ENCODE measurements at places on chromosomes 6 and 20.

DNA sequence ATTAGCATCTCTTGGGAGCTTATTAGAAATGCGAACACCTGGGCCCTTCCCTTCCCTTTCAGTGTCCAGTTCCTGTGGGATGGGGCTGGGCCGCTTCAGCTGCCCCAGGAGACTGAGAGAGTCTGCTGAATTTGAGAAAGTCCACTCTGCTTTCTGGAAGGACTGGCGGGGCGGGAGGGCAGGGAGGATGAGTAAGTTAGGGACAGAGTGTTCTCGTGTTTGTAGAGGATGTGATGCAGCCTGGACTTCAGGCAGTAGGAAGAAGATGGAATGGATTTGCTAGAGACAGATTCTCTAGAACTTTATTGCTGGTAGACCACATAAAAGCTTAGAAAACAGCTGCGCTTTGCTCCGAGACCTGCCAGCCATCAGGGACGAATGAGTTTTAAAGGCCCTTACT, 1.1 kb upstream of the TULP4 start:
- DNase-seq, result no peak

DNA sequence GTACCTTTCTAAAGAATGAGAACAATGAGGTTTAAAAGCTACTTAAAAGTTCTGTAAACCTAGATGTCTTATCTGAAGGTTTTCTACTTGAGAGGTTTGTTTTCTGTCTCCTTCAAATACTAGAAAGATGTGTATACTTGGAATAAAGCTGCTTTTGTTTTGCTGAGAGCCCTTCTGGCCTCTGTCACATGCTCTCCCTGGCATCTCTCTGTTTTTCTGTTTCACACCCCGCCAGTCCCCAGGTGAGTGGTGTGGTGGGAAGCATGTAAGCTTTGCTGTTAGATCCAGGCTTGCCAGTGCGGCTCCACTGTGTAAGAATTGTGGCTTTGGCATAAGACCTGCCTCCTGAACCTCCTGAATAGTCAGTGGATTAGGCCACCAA, 56.8 kb downstream of the SNX9 start:
- DNase-seq, result no peak

GRCh38 chr20:41089555-41089954, 47.8 kb upstream of the PLCG1 start:
- no peak for DNase-seq

- DNase-seq, result no peak
Measured at GRCh38 chr6:155216312-155217046, 47.3 kb upstream of the CLDN20 start.

GRCh38 chr6:144753023-144753705, 468.0 kb downstream of the UTRN start:
- DNase-seq, result no peak

- no peak for DNase-seq
Measured at GRCh38 chr6:144286503-144287393, 1.6 kb downstream of the UTRN start.

DNA sequence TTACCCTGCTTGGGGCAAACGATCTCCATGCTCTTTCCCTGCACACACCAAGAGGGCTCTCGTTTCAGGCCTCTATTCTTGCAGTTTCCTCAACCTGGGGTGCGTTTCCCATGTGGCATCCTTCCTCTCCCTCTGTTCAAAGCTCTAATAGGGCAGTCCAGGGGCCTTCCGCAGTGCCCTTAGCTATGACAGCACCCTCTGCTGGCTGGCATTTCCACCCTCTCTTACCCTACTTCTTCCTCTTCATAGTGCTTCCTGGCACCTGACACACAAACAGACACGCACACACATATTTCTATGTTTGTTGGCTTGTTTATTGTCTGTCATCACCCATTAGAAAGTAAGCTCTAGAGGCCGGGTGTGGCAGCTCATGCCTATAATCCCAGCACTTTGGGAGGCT, 294.0 kb downstream of the CLIC5 start:
- no peak for DNase-seq

DNA sequence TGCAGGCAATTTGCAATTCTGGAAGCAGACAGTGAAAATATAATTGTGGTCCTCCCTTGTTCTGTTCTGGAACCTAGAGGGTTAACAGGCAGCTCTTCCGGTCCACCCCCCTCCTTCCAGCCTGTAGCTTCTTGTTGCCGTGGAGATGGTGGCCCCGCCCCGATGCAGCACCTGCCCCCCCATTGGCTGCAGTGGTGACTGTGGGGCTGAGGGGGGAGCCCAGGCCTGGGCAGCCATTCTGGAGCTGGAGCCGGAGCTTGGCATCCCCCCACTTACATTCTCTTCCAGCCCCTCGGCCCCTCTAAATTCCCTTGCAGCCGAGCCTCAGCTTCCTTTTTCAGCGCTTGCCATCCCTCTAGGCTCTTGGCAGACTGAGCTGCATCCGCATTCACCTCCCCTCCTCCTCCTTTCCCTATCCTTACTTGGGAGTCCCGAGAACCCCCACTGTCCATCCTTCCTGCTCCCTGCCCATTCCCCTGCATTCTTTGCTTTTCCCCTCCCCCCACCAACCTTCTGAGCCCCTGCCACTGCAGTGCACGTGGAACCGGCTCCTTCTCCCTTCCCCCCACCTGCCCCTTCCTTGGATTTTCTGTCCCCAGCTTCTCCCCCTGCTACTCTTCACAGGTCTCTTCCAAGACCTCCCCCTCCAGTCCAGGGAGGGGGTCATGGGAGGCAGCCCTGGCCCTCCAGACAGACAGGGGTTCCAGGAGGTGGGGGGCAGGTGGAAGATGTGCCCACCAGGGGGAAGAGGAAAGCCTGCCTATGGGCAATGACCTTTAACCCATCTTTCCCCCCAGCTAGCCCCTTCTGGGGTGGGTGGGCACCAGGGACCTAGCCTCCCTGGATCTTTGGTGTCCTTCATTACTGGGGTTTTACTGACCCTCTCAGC, 11.4 kb downstream of the SYNGAP1 start:
- peak; percentile 42 for DNase-seq

DNA sequence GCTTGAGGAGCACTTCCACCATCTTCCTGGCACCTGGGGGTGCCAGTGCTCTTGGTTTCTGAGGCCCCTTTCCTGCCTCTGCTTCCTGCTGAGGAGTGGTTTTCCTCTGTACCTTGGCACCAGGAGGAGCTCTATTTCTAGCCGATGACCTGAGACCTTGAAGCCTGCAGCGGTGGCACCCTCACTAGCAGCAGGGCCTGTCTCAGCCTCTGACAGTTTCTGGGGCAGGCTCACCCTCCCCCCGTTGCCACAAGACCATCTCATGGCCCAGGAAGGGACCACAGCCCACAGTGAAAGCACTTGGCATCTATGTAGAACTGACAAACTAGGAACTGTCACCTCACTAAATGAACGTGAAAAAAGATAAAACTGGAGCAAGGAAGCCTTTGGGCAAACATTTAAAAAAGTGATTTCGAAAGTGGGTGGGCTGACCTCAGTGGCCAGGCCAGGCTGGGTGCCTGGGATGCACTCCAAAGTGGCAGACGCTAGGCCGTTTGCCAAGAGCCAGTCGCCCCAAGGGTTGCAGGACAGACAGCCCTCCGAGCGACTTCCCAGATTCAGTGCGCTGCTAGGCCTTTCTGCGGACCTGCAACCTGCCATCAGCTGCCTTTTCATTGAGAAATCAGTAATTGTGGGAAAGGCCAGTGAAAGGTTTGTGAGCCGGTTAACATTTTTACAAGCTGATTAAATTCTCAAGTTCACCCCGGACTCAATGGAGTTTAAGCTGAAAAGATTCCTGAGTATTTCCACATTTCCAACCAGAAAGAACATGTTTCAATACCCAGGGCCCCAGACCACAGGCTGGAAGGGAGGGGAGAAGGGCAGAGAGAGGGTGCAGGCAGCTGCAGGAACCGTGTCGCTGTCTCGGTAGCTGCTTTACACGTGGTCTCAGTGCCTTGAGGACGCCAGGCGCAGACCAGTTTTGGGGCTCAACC, 303.7 kb downstream of the ESR1 start:
- DNase-seq, result no peak

GRCh38 chr20:2219481-2220006, 76.3 kb upstream of the TGM3 start:
- DNase-seq, result no peak

DNA sequence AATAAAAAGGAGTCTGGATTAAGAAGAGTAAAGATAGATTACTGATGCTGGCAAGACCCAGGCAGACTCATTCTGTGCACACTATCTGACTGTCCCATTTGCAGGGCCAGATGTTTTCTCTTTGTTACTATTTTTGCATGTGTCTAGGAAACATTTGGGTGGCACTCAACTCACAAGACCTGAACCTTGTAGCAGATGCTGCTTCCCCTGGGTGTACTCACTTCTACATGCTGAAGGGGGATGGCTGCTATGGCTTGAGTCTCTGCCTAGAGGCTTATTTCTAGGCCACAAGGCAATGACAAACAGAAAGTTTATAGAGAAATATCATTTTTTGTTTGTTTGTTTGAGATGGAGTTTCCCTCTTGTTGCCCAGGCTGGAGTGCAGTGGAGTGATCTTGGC, 351.4 kb downstream of the FOXA2 start:
- no peak for DNase-seq

GRCh38 chr20:24676978-24677370, 207.5 kb downstream of the SYNDIG1 start:
- DNase-seq, result no peak

- DNase-seq, result peak; percentile 76
Measured at GRCh38 chr20:35699127-35699956, at the start of the genes NFS1 and ROMO1. Gene NFS1, minus strand, starts transcription at chr20:35699352. Its CDS starts 64 bp downstream, at chr20:35699288. Gene ROMO1, plus strand, starts transcription at chr20:35699405. Its CDS starts 228 bp downstream, at chr20:35699633.

DNA sequence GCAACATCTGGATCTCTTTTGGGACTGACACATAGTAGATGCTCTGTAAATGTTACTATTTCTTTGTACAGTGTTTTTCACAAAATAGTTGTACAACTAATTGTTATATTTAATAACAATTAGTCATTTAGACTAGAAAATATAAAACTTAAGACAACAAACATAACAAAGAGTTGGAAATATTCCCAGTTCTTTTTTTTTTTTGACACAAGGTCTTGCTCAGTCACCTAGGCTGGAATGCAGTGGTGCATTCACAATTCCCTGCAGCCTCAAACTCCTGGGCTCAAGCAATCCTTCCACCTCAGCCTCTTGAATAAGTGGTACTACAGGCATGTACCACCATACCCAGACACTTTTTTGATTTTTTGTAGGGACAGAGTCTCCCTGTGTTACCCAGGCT, 105.8 kb downstream of the UTRN start:
- no peak for DNase-seq

- DNase-seq, result peak; percentile 59
Measured at GRCh38 chr6:30396833-30397479, 52.0 kb downstream of the RPP21 start.

DNA sequence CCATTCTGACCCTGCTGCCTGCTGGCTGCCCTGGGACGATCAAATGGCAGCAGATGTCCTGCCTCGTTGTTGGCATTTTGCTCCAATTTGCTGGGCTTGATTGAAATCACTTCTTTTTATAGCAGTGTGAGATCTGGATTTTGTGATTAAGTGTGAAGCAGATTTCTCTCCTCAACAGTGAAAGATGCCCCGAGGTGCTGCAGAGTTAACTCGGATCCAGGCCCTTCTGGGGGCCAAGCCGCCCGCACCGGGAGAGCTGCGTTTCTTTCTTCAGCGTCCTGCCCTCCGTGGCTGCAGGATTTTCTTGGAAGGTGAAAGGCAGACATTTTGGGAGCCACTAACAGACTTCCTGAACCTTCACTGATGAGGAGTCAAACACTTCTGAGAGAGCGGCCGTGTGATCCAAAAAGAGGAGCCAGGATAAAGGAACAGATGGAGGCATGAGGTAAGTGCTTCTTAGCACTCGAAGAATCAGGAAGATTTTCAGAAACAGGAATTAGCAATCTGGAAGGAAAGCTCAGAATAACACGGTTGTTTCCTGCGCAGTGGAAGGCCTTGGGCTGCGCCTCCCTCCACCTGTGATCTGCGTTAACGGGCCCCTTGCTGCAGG, 139.5 kb upstream of the AFDN start:
- no peak for DNase-seq

GRCh38 chr6:53139841-53140413, 8.7 kb downstream of the GCM1 start:
- DNase-seq, result no peak

DNA sequence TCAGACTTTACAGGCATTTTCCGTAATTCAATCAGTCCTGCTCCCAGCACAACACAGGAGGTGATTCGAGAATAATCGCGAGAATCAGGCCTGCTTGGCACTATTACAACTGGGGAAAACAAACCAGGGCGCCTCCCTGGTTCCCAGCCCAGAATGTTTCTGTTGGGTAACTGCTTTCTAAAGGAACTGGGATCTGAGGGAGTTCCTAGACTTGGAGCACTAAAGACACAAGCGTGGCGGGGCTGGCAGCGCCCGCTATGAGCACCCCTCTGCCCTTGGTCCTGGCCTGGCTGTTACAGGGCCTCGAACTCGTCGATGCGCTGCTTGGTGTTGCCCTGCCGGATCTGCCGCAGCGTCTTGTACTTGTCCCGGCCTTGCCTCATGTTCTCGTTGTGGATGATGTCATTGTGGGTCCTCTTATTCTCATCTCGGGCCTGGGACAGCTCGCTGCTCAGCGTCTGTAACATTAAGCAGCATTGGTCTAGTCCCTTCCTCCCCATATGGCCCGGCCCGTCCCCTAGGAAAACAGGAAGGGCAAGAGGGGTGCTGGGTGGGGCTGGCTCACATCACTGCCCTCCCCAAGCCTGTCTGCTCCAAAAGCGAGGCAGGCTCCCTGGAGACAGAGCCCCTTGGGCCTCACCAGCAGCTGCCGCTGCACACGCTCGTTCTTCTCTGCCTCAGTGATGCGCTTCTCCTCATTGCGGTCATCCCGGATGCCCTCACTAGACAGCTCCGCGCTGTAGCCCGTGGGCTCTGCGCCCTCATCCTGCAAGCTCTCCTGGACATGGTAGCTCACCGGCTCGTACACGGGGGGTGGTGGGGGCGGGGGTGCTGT, 52.3 kb downstream of the EZR start:
- no peak for DNase-seq

DNA sequence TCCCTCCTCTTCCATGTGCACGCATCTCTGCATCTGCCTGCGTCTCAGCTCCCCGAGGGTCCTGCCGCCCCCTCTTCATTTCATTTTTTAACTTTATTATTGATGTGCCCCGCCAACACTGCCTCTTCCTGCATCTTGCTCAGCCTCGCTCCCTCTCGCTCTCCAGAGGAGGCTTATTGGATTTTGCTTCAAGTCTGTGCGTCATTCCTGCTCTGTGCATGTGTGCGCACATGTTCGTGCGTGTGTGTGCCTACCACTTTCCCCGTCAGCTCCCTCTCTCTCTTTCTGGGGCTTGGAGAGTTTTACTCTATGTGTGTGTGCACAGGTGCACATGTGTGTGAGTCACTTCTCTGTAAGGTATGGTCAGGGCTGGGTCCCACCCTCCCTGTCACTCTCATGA, 71.8 kb upstream of the NNAT start:
- DNase-seq, result no peak

DNA sequence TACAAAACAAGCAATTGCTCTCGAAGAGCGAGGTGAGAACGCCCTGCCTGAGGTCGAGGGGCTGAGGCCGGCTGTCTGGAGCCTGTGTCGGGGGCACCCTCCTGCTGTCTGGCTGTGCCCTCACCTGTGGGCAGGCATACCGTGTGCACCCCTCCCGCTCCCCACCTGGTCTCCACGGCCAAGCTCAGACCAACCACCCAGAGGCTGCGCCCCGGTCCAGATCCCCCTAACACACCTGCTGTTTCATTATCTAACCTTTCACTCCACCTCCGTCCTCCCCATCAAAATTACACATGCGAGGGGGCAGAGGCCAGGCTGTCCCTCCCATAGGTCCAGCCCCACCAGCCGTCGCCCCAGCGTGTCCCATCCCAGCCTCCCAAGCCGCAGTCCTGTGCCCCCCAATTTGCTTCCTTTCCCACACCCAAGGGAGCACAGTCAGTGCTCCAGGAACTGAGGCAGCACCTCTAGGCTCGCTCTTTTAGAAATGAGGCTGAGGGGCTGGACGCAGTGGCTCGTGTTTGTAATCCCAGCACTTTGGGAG, 35.2 kb downstream of the NTSR1 start:
- DNase-seq, result no peak
